ENCODE measurements at places on chromosomes 5 and 9.

- DNase-seq: no peak
Measured at GRCh38 chr9:112971415-112971814, 40.6 kb downstream of the ZNF883 start.

DNA sequence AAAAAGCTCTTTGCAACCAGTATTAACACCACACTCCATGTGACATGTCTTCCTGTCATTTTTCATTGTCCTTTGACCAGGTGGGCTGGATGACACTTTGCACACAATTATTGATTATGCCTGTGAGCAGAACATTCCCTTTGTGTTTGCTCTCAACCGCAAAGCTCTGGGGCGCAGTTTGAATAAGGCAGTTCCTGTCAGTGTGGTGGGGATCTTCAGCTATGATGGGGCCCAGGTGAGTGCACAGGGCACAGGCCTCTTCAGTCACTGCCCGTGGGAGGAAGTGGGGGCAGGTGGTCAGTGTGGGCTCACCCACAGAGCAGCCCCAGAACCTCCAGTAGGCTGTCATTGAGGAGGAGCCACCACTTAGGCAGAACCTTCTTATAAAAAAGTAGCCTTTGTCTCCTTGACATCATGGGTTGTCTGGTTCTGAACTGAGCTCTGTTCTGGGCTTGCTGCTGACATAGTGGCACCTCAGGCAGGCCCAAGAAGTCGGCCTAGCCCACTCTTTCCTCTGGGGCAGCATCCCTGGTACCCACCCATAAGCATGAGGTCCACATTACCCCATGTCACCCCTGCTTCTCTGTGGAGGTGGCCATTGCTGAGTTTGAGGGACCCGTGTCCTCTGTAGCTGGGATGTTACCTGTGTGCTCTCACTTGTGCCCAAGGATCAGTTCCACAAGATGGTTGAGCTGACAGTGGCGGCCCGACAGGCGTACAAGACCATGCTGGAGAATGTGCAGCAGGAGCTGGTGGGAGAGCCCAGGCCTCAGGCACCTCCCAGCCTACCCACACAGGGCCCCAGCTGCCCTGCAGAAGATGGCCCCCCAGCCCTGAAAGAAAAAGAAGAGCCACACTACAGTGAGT lies 39.3 kb downstream of the SECISBP2 start:
- peak; percentile 79 for DNase-seq

DNA sequence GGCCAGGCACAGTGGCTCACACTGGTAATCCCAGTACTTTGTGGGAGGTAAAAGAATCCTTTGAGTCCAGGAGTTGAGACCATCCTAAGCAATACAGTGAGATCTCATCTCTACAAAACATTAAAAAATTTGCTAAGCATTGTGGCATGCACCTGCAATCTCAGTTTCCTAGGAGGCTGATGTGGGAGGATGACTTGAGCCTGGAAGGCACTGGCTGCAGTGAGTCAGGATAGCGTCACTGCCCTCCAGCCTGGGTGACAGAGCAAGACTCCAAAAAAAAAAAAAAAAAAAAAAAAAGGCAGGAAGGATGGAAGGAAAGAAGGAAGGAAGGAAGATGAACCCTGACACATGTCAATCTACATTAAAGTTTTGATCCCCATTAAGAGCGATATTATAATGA lies 1452.2 kb upstream of the ACO1 start:
- DNase-seq: no peak

DNA sequence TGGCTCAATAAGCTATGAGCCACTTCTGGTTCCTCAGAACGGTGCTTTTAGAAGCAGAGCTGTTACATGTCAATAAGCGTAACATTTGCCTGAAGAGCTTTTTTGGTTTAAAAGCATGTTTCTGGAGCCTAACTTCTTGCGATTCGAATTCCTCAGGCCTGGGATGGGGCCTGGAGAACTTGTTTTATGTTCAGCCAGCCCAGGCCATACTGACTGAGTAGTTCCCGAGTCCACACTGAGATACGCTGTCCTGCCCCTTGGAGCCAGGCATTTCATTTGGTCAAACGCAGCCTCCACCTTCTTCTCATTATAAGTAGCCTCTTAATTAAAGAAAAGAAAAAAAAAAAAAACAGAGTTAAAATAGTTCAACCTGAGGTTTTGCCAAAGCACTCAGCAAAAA lies 260.6 kb upstream of the ANKRD55 start:
- DNase-seq: no peak

DNA sequence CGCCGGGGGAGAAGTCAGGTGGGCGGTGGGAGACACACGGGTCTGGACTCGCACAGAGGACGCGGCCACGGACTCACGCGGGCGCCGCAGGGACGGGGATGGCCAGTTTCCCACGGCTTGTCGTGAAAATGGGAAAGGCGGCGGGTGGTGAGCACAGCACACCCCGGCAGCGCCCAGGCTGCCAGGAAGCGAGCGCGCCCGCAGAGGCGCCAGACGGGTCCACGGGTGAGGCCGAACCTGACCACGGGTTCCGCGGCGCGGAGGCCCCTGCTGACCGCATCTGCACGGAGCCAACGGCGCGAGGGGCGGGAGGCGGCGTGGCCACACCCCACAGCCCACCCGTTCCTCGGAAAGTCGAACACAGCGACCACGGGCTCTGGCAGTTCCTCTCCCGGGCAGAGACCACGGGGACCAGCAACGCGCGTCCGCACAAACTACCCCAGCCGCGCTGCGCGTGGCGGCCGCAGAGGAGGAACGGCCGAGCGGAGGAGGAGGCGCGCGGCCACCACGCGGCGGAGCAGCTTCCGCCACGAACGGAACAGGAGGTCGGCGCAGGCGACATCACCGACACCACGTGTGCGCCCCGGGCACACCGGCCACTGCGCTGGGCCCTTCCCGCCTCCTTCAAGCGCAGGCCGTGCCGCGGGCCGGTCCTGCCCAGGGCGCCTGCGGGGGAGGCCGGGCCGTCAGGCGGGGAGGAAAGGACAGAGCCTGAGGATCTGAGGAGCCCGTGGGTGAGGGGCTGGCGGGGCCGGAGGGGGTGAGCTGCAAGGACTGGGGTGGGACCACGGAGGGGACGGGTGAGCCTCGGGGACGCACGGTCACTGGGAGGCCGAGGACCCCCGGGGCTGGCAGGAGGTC lies 5.6 kb downstream of the EXD3 start:
- DNase-seq: peak; percentile 71

GRCh38 chr9:17387565-17387964 lies 191.3 kb upstream of the SH3GL2 start:
- no peak for DNase-seq

DNA sequence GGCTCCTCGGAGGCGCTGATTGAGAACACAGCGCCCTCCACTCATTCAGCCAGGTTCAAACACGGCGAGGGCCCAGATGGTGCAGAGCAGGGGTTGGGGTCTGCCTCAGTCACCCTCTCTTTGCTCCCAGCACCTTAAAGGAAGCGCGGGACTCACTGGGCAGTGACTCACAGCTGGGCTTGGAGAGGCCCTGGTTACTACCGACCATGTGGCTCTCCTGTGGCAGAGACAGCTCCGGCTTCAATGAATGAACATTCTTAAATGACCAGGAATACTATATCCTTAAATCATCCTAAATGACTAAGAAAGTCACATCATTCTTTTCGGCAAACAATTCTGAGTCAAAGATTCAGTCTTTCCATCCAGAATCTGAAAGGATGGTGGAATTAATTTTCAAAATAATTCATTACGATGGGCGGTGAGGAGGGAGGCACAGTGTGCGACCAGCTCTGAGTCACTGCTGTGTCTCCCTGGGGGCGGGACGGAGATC lies 1.6 kb upstream of the INPP5E start:
- DNase-seq: no peak

DNA sequence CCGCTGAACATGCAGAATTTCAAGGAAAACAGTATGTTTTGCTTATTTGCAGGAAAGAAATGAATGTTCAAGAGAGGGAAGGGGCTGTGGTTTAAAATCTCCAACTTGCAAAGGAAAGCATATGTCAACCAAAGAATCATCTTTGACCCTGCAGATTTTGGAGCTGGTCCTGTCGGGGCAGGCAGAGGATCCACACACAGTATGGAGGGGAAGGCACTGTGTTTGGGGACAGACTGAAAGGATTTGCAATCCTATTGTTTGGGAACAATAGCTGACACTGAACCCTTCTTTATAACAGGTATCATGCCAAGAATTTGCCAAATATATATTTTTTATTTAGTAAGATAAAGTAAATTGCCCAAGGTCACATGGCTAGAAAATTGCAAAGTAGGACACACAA lies 121.4 kb upstream of the ZNF618 start:
- no peak for DNase-seq

GRCh38 chr9:77726289-77726688 lies 78.2 kb upstream of the GNA14 start:
- DNase-seq: no peak

DNA sequence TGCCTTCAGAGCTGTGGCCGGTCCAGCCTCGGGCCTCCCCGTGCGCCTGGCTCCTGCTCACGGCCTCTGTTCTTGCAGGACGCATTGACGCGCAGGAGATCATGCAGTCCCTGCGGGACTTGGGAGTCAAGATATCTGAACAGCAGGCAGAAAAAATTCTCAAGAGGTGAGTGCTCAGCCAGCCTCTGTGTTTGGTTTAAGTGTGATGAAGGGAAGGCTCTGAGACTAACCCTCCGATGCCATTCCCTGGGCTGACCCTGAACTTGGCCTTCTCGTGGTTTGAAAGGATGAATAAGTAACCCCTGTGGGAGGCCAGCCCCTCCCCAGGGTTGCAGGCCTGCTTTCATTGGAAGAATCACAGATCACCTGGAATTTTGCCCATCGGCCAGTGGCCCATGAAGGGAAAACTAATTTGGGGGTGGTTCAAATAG lies 26.3 kb downstream of the PTGES2 start:
- peak; percentile 47 for DNase-seq

- no peak for DNase-seq
Measured at GRCh38 chr5:143819716-143820115, 7.8 kb downstream of the HMHB1 start.

GRCh38 chr9:21326526-21327139 lies 8.6 kb downstream of the KLHL9 start:
- no peak for DNase-seq

- no peak for DNase-seq
Measured at GRCh38 chr5:40575921-40576320, 103.8 kb upstream of the PTGER4 start.

GRCh38 chr5:759781-760362 lies 24.7 kb downstream of the ZDHHC11B start:
- DNase-seq: peak; percentile 59

DNA sequence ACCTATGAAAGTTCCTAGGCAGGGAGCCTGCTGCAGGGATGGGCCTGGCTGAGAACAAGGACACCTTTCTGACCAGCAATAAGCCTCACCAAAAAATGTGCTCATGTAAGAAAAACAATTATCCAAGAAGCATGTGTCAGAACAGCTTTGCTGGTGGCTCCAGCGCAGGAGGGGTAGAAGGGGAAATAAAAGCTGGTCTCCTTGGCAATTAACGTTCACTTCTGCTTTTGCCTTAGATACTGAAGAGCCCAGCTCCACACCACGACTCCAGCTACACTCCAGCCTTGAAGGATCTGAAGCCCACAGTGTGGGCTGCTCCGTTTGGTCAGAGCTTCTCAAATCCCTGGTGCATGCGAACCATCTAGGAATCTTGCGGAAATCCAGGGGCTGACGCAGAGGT lies 107.6 kb upstream of the PHYKPL start:
- peak; percentile 1 for DNase-seq

- no peak for DNase-seq
Measured at GRCh38 chr5:148003226-148003625, 60.6 kb upstream of the SPINK5 start.

DNA sequence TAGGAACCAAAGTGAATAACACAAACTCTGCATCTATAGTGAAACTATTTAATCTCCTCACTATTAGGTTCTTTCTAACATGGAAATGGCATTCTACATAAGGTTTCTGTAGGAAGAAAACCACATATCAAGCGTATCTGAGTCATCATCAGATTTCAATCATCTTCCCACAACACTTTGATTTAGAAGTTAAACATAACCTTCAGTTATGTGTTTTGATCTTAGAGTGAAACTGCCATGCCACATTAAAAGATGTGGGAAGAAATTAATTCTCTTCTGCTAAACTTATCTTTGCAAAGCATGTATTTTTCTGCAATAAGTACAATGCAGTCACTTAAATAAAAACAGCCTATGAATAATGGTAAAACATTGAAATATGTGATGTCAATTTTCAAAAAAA lies 55.0 kb downstream of the MEF2C start:
- no peak for DNase-seq

- DNase-seq: no peak
Measured at GRCh38 chr5:142881076-142881783, 111.1 kb downstream of the ARHGAP26 start.

- no peak for DNase-seq
Measured at GRCh38 chr5:149881069-149881622, 63.4 kb downstream of the PDE6A start.

- DNase-seq: no peak
Measured at GRCh38 chr9:71329873-71330272, 208.5 kb upstream of the TRPM3 start.

GRCh38 chr9:108467653-108468324 lies 388.0 kb downstream of the ACTL7B start:
- DNase-seq: no peak

DNA sequence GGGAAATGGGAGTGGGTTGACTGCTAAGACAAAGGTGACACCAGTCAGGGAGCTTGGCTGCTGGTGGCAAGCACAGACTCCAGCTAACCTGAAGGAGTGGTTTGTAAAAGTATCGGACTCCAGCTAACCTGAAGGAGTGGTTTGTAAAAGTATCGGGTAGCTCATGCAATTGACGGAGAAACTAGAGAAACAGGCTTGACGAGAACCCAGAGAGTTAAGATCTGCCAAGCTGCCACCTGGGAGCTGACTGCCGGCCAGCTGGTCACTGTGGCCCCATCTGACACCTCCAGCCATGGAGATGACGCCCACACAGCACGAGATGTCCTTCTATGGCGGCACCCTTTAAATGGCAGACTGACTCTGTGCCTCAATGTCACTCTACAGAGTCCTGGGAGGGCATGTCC lies 28.3 kb upstream of the CRB2 start:
- DNase-seq: no peak

GRCh38 chr5:8842971-8843551 lies 702.8 kb downstream of the SEMA5A start:
- peak; percentile 76 for DNase-seq

DNA sequence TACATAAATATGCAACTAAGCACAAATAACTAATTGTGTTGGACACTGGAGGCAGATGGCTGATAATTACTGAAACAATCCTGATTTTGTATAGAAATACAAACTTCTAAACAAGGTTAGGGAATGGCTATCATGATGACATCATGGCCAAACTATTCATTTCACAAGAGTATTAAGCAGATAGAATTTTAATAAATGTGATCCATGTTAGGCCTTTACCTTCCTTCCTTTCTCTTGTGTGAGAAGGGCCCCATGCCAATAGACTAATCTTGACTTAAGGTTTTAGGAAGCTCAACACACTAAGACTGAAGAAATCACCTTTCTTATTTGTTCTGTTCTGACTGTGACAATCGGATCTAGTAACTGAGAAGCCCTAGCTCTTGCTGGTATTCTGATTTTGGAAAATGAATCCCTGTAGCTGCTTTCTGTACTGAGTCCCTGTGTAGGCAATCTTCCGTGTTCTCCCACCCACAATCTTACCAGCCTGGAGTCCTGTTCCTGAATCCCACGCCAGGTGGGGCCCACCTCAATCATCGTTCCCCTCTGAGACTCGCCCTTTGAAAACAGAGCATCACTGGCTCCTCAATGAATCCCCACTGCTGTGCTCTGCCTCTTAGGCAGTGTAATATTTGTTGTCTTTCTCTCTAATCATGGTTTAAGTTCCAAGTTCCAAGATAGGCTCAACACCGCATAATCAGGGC lies 168.7 kb upstream of the GNA14 start:
- DNase-seq: no peak

- no peak for DNase-seq
Measured at GRCh38 chr9:14316602-14317300, 2.8 kb upstream of the NFIB start.

- DNase-seq: no peak
Measured at GRCh38 chr9:15155826-15156225, 151.2 kb downstream of the TTC39B start.
